ENCODE measurements at places on chromosomes 11 and 22. TPM values are rescaled to one million over a fixed set of nuclear protein-coding genes. Genes with fewer than 3 reads are reported as not detected.

Gene FIBP
- total RNA-seq, result 109 TPM

Gene FXYD6
- total RNA-seq, result 149 TPM

Gene GP1BB
- total RNA-seq, result 24.8 TPM

Gene SPDYC
- total RNA-seq, result not detected

Gene SAMM50
- total RNA-seq, result 28.5 TPM

Gene DDTL
- total RNA-seq, result not detected

Gene ZBTB16
- total RNA-seq, result 8.4 TPM

Gene SCN4B
- total RNA-seq, result 6.4 TPM

Gene MMP7
- 0.25 TPM for total RNA-seq

Gene MMP11
- 12.8 TPM for total RNA-seq

Gene TMPRSS5
- 2.0 TPM for total RNA-seq

Gene RIMBP3C
- 0.49 TPM for total RNA-seq

Gene GGTLC3
- not detected for total RNA-seq

Gene ART1
- not detected for total RNA-seq

Gene OR52B2
- not detected for total RNA-seq

Gene APOBEC3G
- total RNA-seq, result 0.74 TPM

Gene ALDH3B1
- 0.49 TPM for total RNA-seq

Gene TENM4
- 80.6 TPM for total RNA-seq

Gene FOLR2
- total RNA-seq, result 3.9 TPM

Gene MRGPRE
- total RNA-seq, result not detected

Gene BTBD18
- total RNA-seq, result not detected

Gene PRODH
- 0.74 TPM for total RNA-seq
